ENCODE measurements at places on chromosomes 3 and 15.

DNA sequence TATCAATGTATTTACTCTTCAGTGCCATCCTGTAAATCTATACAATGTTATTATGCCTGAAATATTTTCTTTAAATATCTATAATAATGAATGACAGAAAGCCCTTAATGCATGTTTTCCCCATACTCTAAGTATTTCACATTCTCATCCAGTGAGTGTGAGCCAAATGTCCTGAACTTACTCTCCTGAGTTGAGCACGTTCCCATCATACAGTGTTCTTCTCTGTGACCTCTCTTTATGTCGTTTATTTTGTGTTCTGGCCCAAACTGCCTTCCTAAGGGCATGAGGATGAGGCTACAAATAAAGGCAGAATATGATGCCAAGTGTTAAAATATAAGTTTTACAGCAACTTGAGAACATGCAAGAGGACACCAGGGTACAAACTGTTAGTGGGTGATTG is 3.3 kb downstream of the OSBPL10 start:
- no peak for DNase-seq

DNA sequence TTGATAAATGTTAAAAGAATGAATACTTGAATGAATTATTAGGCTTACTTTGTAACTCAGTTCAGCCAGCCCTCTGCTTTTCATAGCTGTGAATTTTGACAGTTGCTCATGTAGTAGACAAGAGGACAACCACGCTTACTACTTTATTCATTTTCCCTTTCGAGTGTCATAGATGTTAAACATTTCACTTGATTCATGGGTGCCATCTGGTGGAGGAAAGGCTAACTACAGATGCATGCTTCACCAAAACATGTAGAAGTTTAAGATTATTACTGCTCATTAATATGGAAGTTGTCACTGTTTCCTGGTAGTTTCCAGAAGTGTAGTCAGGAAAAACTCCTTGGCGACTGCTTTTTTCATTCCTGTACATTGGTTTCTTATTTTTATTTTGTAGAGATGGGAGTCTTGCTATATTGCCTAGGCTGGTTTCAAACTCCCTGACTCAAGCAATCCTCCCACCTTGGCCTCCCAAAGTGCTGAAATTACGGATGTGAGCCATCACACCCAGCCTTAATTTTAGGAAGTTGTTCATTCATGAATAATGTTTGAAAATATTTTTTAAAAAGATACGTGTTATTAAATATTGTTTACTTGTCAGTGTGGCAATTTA is 163.2 kb downstream of the B3GALNT1 start:
- DNase-seq, result peak; percentile 56

- no peak for DNase-seq
Measured at GRCh38 chr3:135155228-135155627, 360.2 kb downstream of the EPHB1 start.

DNA sequence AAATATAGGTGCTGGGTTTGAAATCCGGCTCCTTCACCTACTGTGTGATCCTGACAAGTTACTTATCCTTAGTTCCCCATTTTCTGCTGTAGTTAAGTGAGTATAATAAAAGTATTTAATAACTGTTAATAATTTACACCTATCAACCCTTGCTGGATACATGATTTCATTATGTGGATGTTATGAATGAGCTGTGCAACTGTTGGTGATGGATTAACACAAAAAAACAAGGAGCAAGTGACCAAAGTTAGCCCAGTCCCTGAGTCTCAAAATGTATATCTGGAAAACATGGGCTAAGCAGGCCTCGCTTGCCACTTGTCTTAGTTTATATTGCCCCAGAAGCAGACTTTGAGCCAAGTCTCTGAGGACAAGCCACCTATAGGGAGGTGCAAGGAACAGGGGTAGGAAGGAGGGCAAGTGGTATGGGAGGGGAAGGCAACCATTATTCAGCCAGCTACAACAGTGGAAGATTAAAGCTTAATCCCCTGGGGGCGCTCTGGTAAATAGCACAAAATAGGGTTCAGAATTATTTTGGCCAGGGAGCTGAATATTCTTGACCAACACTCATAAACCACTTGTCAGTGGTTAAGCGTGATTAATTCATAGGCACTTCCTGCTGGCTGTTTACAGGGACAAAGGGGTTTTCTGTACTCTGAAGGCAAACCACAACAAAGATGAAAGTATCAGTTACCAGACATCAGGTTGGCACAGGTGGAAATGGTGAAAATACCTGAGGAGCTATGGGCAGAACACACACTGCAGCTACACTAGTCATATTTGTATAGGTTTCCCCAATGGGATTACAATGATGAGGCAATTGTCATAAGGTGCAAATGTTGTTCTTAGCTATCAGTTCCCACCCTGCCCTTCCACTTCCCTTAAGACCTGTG is 76.2 kb downstream of the TRIM42 start:
- no peak for DNase-seq

DNA sequence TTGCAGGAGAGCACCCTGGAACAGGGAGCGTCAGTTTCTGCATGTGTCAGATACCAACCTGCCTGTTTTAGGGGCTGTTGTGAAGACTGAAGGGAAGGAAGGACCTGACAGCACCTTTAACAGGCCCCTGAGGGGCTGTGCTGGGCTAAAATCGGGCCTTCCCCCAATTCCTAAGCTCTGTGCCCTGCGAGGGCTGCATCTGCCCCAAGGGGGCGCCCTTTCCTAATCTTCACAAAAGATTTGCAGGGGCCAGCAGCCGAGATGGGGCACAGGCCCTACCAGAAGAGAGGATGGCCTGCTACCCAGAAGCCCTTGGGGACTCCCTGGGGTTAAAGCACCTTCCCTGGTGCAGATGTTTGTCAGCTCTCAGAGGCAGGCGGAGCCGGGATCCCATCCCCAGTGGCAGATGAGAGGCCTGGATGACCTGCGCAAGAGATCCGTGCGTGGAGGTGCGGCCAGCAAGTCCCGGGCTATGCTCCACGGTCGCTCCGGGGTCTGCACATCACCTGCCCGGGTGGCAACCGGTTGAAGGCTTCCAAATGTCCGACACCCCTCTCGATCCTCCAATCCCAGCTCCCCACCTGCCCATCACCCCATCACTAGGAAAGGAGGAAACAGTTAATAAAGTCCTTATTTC is 53.6 kb downstream of the RHCG start:
- DNase-seq, result no peak

DNA sequence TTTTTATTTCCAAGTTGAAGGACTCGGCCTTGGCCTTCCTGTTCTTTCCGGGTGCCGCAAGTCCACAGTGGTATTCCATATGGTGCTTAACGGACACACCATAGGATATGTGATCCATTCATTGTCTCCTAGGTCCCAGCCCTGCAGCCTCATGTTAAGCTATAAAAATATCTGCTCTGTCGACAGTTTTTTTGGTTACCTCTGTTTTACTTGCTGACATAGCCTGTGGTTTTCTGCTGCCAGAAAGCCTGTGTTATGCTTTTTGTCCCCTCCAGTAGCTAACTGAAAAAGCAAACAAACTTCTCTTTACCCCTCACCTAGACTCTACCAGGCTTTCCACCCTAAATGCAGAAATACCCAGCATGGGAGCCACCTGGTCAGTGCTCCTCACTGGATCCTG is 5.3 kb downstream of the INAFM2 start:
- DNase-seq, result no peak

DNA sequence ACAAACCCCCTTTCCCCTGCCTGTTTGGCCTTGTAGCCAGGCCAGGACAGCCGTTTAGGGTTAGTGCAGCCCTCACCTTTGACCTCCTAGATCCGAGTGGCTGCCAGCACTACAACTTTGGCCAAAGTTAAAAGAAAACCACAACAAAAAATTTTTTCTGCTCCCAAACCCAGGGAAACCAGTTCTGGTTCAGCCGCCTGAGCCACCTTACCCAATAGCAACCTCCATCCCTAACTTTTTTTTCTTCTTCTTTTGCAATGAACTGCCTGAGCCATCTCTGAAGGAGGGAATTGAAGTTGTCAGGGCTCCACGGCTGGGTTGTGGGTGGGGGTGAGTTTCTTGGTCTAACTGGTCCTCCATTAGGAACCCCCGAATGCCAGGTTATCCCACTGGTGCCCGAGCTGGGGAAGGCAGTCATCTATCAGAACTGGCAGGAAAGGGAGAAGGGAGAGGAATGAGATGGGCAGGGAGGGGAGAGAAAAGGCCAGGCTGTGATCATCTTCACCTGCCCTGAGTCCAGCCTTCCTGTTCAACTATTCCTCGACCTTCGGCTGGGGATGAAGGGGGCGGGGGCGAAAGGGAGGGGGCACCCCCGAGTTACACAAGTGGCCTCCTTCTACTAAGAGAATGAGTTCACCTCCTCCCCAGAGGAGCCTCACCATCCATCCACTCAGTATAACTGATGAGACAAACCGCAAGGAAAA is 6.2 kb upstream of the NR2F2 start:
- no peak for DNase-seq

DNA sequence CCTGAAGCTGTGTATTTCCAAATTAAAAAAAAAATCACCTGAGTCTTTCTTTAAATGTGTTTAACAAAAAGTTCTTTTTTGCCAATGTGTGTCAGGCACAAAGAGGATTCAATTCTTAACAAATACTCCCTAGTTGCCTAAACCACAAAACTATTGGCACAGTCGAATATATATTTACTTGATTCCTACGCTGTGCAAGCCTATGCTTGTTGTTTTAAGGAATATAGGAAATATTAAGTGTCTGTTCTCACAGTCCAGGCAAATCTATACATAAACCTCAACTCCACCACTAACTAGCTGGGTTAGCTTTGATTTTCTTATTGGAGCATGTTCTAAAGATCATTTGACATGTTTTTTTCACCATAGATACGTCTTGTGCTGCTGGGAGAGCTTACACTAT is 571.0 kb downstream of the PYDC2 start:
- DNase-seq, result no peak

DNA sequence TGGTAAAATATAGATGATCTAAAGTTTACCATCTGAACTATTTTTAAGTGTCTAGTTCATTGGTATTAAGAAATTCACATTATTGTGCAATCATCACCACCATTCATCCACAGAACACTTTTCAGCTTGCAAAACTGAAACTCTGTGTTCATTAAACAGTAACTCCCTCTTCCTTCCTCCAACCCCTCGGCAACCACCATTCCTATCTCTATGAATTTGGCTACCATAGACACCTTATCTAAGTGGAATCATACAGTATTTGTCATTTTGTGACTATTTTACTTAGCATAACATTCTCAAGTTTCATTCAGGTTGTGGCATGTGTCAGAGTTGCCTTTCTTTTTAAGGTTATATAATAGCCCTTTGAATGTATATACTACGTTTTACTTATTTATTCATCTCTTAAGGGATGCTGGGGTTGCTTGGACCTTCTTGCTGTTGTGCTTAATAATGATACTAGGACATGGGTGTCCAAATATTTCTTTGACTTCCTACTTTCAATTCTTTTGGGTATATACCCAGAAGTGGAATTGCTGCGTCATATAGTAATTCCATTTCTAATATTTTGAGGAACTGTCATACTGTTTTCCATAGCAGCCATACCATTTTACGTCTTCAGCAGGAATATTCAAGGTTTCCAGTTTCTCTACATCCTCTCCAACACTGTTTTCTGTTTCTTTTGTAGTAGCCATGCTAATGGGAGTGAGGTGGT is 20.9 kb downstream of the KAT2B start:
- DNase-seq, result no peak

DNA sequence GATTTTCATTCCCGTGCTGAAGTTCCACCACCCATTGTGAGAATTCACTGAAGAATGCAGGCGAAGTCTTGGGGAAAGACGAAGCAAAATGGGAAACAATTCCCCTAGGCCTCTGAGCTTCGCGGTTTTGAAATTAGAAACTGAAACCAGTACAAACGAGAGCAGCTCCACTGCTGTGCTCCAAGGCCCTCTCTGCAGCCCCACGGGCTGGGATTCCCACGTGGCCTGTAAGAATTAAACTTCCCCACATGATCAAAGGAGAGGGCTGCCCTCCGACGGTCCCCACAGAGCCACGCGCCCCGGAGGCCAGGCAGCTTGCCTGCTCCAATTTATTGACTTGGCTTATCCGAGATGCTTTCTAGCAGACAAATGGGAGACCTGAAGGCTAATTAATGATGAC is 144.0 kb downstream of the GREM1 start:
- no peak for DNase-seq

- DNase-seq, result no peak
Measured at GRCh38 chr3:74613060-74613459, 1.4 kb downstream of the CNTN3 start.

- no peak for DNase-seq
Measured at GRCh38 chr15:66278671-66279070, 14.7 kb upstream of the DIS3L start.

DNA sequence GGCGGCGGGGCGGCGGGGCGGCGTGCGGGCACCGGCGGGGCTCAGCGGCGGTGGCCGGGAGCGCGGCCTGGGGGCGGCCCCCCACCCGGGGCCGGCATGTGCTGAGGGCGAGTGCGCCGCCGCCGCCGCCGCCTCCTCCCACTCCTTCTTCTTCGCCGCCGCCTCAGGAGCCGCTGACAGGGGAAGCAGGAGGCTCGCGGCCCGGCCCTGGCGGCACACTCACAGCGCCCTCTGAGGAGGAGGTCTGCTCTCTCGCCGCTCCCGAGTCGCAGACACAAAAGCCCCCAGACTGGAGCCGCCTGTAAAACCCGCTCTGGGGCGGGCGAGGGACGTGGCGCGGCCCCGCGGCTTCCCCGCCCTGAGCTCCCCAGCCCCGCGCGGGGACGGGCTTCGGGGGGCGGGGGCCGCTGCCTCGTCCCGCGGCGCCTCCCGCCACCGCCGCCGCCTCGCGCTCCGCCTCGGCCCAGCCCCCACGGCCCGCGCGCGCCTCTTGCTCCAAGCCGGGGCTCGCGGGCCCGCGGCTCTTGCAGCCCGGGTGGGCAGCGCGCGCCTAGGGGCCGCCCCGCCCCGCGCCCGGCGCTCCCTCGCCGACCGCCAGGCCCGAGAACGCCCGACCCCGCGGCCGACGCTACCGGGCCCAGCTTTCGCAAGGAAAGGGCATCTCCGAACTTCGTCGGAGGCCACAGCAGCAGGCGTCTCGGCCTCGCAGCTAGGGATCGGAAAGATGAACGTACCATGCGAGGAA is at the start of gene PYGO1:
TSS of gene PYGO1 (minus strand) at position 276 of the 745 bp plus-strand sequence. CDS start 462 bp downstream, outside the sequence.
- DNase-seq, result peak; percentile 5

DNA sequence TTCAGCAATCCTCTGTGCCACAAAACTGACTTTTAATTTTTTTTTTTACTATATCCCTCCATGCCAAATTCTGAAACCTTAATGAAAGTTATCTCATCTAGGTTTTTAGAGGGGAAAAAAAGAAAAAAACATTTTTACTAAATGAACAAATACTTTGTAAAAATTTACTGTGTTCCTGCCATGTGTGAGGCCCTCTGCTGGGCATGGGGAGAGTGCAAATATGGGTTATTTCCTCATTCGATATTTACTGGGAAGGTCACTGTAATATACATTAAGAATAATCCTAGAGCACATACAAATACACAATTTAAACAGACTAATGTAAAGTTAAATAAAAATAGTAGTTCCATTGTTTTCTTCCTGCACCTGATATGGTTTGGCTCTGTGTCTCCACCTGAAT is 215.0 kb downstream of the GRM7 start:
- no peak for DNase-seq

- DNase-seq, result no peak
Measured at GRCh38 chr3:16056217-16056616, 118.3 kb upstream of the GALNT15 start.

DNA sequence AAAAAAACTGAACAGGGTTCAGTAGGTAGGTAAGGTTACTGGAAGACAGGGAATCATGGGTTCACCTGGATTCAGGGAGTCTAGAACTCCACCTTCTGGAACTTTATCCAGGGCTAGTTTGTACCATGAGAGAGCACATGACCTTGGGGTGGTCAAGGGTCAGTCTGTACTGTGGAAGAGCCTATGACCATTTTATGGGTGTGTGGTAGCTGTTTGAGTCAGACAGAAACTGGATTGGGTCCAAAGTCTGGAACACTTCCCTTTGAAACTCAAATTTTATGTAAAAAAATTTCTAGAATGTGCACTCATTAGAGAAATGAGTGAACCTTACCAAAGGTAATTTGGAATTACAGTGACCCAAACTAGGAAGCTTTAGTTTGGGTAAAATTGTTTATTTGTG is 486.0 kb upstream of the AGTR1 start:
- DNase-seq, result no peak
